ENCODE measurements at places on chromosomes 7 and 10. TPM values are rescaled to one million over a fixed set of nuclear protein-coding genes. Genes with fewer than 3 reads are reported as not detected.

The MYL10 gene
- not detected for total RNA-seq

The ANLN gene
- 23.1 TPM for total RNA-seq

The PRPF18 gene
- 22.7 TPM for total RNA-seq

The TMEM130 gene
- total RNA-seq, result not detected

The ACHE gene
- not detected for total RNA-seq

The BPGM gene
- 4.2 TPM for total RNA-seq

The NUTM2A gene
- 0.14 TPM for total RNA-seq

- DNase-seq, result no peak
Observed at GRCh38 chr7:112176693-112177415, 29.3 kb downstream of the DOCK4 start.

GRCh38 chr10:100334762-100335161 lies 4.7 kb upstream of the PKD2L1 start:
- DNase-seq, result no peak

DNA sequence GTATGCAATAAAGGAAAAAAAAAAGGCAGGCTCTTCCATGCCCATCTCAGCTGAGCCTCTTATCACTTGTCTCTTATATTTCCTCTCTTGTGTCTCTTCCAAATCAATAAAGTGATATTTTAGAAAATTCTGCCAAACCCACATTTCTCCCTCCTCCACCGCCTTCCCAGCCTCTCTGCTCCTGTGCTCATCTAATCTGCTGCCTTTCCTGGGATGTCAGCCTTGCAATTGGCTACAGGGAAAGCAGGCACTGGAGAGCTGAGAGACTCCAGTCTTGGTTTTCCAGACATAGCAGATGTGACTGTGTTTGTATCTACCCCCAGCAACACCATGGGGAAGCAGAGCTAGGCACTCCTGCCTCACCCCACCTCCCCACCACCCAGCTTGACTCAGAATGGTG lies 298.4 kb downstream of the KCNMA1 start:
- no peak for DNase-seq

DNA sequence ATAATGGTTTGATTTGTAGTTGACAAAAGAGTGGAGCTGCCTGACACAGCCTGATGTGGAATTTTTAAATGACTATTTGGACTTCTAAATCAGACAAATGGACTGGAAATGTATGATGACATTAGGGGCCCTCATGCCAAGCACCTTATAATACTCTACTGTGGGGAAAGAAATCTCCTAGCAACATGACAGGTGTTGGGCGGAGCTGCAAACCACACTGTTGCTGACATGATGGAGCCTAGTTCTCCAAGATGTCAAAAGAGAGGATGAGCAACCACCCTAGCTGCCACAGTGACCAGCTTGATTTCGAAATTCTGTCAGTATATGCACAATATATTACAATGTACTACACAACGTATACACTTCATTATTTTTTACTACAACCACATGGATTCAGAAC lies 65.8 kb downstream of the RHOBTB1 start:
- no peak for DNase-seq

DNA sequence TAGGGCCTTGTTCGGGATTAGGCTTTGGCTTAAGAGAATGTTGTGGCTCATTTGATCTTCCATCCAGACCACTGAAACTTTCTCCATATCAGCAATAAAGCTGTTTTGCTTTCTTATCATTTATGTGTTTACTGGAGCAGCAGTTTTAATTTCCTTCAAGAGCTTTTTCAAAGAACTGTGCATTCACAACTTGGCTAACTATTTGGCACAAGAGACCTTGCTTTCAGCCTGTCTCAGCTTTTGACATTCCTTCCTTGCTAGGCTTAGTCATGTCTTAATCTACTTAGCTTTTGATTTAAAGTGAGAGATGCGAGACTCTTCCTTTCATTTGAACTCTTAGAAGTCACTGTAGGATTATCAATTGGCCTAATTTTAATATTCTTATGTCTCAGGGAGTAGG lies 19.1 kb upstream of the AKR1B1 start:
- DNase-seq, result no peak

DNA sequence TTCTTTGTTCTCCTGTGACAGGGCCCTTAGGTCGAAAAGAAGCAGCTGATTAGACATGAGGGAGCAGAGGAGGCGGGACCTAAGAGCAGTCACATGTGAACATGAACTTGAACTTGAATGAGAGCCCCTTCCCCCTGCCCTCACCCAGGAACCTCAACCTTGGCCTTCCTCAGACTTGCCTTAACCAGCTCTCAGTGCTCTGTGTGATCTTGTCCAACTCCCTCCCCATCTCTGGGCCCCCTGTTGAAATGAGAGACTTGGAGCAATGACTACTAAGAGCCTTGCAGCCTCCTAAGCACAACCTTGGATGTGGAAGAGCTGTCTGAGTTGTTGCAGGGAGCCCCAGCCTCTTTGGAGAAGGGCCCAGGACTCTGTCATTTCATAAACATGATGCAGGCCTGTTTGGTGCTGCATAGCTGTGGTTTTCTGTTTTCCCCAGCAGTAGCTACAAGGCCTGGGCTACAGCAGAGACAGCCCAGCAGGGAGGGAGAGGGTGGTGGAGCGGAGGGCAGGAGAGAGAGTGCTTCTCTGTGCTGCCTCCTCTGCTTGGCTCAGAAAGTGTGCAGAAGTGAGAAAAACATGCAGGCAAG lies 123.9 kb upstream of the ZMIZ1 start:
- DNase-seq, result no peak

- DNase-seq, result no peak
Observed at GRCh38 chr7:51680594-51681399, 364.2 kb upstream of the COBL start.

DNA sequence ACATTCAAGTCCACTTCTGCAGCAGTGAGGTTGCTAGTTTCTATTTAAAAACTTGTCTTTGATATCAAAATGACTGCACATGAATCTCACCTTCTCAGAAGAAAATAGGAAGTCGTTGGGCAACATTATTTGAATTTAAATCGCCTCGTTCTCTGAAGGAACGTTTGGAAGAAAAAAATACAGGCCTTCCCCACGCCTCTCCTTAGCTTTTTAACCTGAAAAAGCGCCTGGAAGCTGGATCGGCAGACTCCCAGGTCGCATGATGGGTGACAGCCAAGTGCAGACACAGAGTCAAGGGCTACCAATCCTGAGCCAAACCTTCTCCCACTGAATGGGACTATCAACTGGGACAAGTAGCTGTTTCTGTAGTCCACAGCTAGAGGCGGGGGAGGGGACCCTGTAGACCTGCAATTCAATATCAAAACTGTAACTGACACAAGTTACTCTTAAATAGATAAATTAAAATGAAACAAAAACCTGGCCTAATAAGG lies 2.2 kb downstream of the FAM53B start:
- DNase-seq, result peak; percentile 83

DNA sequence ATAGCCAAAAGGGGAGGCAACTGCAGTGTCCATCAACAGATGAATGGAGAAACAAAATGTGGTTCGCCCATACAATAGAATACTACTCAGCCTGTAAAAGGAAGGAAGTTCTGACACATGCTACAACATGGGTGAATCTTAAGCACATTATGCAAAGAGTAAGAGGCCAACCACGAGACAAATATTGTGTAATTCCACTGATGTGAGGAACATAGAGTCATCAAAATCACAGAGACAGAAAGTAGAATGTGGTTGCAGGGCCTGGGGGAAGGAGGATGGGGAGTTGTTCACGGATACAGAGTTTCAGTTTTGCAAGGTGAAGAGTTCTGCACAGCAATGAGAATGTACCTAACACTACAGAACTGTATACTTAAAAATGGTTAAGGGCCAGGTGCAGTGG lies 13.7 kb upstream of the C10orf71 start:
- no peak for DNase-seq

DNA sequence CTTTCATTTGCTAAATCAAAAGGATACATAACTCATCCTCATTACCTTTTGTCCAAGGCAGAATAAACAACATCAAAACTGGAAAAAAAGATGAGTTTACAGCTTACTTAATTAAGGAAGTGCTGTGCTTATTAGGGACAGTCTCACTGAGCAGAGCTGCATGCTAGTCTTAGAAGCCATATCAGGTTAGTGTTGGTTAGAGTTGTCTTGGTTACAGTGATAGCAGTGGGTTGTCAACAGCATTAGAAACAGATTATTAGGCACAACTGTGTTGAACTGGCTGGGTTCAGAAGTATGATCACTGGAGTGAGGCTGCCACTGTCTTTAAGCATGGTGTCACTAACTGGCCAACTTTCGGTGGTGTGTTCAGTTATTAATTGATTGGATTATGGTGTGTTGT lies 503.9 kb upstream of the IGFBP3 start:
- no peak for DNase-seq

DNA sequence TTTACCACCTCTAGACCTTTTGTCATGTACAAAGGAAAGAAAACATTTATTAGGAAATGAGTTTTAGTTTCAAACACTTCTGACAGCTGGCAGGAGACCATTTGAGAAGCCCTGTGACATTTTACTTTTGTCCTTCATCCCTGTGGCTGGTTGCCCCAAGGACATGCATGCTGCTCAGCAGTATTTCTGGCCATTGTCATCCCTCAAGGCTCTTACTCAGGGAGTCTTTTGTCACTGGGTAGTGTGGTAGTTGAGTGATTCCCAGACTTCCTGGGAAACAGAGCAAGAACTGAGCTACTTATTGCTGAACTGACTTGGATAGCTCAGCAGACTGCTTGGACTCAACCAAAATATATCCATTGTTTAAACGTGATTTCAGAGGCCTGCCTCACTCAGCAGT lies 142.8 kb downstream of the LRRC4 start:
- no peak for DNase-seq

DNA sequence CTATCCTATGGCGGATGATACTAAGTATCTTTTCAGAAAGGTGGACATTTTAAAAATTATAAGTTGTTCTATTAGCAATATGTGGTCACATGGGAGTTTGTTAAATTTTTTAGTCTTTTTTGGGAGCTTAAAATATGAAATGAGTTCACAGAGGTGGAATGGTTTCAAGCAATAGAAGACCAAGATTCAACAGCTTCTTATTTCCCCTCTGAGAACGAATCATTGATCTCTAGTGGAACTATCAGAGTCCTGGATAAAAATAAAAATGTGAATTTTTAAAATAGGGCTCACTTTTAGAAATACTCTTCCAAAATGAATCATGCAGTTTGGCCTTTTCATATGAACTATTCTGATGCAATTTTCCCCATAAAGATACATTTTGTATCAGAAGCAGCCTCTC lies 467.7 kb upstream of the KLF6 start:
- no peak for DNase-seq
